ENCODE measurements at places on chromosomes 7 and 10.

GRCh38 chr7:48518092-48518491 is 346.8 kb downstream of the ABCA13 start:
- DNase-seq = no peak

DNA sequence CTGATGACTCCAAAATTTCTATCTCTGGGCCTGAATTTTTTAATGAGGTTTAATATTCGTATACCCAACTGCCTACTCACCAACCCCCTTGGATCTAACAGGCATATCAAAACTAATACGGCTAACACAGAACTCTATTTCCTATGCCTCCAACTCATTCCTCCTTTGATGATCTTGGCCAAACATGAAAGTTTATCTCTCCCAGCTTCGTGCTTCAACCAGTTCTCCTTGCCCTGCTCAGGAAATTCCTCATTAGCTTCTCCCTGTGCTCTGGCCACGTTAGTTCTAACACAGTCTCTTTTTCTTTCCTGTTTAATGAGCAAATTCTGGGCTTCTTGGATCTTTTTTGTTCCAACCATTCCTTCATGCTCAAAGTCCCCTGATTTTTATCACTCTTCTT is 138.9 kb upstream of the PTN start:
- no peak for DNase-seq

DNA sequence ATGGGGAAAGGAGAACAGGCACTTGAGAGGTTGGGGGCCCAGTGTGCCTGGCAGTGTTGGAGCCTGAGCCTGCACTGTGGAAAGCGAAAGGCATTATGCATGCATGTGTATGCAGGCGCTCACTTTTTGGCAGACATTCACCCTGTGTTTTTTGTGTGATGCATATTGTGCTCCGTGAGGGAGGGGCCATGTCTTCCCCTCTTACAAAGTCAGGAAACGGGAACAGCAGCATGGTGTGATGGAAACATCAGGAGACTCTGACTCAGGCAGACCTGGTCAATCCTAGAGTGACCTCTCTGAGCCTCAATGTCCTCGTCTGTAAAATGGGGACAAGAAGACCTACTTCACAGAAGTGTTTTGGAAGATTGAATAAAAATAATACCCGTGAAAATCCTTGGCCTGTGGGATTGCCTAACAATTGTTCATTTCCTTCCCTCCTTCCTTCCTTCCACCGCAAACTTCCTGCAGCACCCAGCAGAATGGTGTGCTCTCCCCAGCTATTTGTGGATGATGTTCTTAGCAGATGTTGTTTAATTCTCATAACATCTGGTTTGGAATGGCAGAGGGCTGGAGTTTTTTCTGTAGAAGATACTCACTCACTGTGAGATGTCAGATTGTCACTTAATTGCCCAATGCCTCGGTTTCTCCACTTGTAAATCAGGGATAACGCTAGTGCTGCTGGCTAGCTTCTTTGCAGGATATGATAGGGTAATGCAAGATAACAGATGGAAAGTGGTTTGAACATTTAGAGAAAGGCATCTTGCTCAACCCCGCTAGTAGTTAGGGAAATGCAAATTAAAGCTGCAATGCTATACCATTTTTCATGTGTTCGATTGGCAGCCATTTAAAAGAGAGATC is 39.8 kb downstream of the CDH23 start:
- no peak for DNase-seq

GRCh38 chr10:13587391-13587790 is 626 bp downstream of the PRPF18 start:
- peak; percentile 53 for DNase-seq

DNA sequence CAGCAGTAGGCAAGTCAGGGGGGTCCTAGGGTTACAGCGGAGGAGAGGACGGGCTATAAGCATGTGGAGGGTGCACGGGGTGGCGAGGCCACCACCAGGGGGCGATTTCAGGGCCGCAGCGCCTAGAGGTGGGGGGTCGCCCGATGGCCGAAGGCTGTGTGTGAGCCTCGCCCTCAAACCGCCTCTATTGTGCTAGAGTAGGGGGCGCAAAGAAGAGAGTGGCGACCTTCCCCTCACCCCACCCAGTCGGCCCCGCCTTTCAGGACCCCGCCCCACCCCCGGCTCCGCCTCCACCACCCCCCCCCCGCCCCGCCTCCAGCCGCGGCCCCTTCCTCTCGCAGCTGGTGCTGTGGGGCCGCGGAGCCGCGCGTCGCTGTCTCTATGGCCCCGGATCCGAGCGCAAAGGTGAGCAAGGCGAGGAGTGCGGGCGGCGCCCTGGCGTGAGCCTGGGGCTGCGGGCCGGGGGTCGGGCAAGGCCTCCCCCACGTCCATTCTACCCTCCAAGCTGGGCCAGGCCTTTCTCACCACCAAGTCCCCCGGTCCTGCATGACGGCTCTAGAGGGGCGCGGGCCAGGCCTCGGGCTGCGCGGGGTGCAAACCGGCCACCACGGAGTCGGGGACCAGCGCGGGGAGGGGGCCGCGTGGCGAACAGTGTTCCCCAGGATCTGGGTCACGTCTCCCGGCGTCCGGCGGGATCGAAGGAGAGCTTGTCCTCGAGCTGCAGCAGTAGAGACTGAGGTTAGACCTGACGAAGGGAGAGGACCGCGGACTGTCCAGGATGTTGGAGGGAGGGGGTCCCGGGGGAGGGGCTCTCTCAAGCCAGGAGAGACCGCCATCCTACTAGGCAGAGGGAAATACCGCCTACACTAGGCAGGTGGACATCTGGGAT is at the start of gene SEMA4G:
Gene SEMA4G (plus strand): TSS at position 318 of the 889 bp plus-strand sequence. CDS start 3,409 bp downstream, outside the sequence.
- DNase-seq = peak; percentile 69

GRCh38 chr7:157014635-157015555 is 4.4 kb upstream of the MNX1 start:
- DNase-seq = no peak

DNA sequence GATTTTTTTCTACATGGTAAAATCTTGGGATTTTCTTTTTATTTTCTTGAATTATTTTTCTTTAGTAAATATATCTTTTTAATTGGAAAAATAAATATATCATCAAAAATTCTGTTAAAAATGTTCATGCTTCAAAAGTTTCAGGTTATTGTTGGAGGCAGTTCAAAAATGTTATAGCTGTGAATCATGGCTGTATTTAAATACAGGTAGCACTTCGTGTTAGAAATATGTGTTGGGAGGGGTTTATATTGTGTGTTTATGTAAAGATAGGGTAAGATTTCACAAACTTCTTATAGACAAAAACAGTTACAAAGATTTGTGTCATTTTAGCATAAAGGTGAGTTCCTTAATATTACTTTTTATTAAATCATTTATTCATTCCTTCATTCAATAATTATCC is 60.4 kb downstream of the HDAC9 start:
- no peak for DNase-seq

DNA sequence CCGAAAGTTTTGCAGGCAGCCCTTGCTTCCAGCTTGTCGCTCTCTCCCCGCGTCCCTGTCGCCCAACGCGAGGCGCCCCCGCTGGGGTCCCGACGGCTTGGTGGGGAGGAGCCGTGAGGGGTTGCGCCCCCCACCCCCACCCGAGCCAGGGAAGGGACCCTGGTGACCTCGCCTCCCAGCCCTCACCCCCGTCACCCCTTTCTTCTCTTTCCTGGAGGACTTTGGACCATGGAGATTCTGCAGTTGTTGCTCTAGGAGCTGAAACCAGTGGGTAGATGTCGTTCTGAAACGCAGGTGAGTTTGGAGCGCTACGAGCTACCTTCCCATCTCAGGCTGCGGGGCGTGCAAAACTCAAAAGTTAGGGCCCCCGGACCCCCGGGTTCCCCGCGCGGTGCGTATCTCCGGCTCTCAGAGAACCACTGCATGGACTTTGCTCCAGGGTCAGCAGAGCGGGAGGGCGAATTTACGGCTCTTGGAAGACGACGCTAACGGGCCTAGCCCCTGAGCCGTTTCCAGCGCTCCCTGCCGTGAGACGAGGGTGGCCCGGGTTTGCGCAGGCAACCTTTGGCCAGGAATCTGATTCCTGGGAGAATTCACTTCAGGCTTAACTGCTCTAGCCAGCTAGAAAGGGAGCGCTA is 684 bp upstream of the ATXN7L1 start:
- DNase-seq = peak; percentile 81

GRCh38 chr7:26185131-26185843 is 15.3 kb downstream of the HNRNPA2B1 start:
- DNase-seq = no peak

GRCh38 chr10:74875966-74876365 is 49.6 kb downstream of the KAT6B start:
- no peak for DNase-seq

GRCh38 chr10:119420950-119421875 is 121.3 kb downstream of the RGS10 start:
- DNase-seq = no peak

DNA sequence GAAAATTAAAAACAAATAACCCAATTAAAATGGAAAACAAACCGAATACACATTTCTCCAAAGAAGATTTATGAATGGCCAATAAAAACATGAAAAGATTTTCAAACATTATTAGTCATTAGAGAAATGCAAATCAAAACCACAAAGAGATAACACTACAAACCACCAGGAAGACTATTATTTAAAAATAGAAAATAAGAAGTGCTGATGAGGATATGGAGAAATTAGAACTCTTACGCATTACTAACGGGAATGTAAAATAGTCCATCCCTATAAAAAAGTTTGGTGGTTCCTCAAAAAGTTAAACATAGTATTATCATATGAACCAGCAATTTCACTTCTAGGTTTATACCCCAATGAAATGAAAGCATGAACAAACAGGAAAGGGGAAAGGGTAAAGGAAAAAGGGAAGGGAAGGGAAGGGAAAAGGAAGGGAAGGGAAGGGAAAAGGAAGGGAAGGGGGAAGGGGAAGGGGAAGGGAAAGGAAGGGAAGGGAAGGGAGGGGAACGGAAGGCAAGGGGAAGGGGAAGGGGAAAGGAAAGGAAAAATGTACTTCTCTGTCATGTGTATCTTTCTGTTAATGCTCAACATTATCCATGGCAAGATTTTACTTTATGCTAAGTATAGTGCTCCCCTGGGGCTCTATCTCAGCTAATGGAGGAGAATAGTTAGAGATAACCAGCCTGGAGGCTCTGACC is 125.3 kb upstream of the RSU1 start:
- no peak for DNase-seq

DNA sequence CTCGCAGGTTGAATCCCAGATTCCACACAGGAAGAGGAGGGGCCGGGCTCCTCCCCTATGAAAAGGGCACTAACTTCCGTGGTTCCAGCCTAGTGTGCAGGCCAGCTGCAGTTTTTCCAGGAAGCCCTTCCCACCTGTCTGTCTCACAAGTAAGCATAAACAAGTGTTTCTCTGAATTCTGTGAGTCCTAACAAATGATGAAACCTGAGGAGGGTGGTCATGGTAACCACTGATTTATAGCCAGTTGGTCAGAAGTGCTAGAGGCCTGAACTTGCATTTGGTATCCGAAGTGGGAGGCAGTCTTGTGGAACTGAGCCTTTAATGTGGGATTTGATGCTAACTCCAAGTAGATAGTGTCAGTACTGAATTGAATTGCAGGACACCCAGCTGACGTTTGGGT is 54.7 kb upstream of the STEAP4 start:
- DNase-seq = no peak

- no peak for DNase-seq
Observed at GRCh38 chr10:28811639-28812349, 134.5 kb downstream of the BAMBI start.

GRCh38 chr10:323651-324293 is 188.5 kb downstream of the ZMYND11 start:
- no peak for DNase-seq

GRCh38 chr10:33377658-33378025 is 43.2 kb upstream of the NRP1 start:
- DNase-seq = no peak

DNA sequence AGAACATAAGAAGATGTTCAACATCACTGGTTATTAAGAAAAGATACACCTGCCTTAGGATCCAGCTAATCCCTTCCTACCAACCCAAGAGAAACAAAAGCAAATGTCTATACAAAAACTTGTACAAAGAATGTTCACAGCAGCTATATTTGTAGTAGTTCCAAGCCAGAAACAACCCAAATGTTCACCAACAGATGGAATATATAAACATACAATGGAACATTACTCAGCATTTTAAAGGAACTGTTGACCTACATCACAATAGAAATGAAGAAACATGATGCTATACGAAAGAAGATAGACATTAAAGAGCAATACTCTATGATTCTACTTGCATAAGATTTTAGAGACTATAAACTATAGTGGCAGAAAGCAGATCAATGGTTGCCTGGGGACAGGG is 149.4 kb downstream of the ZNF438 start:
- DNase-seq = no peak

DNA sequence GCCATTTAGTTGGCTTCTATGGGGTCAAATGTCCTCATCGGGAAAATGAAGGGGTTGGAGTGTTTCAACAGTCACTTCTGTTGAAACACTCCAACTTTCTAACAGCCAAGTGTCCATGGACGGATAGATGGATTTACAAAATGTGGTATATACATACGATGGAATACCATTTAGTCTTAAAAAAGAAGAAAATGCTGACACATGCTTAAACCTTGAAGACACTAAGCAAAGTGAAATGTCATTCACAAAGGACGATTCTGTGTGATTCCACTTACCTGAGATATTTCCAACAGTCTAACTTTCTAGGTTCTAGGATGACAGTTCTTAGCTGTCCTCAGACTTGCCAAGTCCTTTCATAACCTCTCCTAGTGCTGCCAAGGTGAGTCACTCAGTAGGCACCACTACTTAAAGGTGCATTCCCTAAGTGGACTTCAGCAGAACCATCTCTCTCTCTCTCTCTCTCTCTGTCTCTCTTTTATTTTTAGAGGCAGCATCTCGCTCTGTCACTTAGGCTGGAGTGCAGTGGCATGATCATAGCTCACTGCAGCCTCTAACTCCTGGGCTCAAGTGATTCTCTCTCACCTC is 69.0 kb downstream of the DENND2A start:
- DNase-seq = no peak

- DNase-seq = no peak
Observed at GRCh38 chr10:31803606-31804351, 124.9 kb downstream of the ARHGAP12 start.

DNA sequence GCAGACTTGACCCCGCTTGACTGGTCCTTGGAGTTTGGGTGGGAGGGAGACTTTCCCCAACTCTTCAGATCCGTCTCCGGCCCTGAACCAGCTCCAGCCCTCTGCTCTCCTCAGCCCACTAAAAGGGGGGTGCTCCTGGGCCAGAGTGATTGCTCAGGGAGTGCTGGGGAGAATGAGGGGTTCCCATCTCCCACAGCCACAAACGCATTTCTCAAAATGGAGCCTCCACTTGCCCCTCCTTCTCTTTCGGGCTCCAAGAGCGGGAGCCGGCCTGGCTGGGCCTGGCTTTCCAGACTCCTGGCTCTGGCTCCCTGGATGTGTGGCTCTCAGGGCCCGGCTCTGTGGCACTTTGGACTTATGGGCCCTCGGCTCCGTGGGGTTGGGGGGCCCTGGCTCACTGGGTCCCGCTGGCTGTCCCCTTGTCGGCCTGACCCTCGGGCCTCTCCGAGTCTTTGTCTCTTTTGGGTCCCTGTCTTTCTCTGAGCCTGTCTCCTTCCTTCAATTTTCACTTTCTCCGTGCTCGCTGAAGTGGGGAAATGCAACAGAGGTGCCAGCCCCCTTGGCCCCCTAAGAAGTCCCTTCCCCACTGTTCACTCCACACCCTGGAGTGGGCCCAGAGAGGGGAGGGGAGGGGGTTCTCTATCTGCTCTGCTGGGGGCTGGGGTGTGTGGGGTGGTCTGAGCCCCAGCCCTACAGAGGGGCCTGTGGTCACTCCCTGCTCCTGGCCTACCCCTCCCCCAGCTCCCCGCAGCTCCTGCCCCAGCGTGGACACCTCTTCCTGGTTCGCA is 713 bp downstream of the LZTS2 start:
- no peak for DNase-seq

GRCh38 chr10:123382491-123382890 is 228.3 kb downstream of the BUB3 start:
- DNase-seq = no peak

- no peak for DNase-seq
Observed at GRCh38 chr7:20312562-20312961, 18.1 kb upstream of the ITGB8 start.

GRCh38 chr7:18384491-18385143 is 110.9 kb upstream of the HDAC9 start:
- no peak for DNase-seq
